ENCODE measurements at places on chromosomes 2 and 18.

GRCh38 chr2:9764153-9764778 is 79.0 kb upstream of the TAF1B start:
- DNase-seq: peak; percentile 58

- DNase-seq: no peak
Observed at GRCh38 chr18:10080372-10080771, 166.6 kb downstream of the VAPA start.

DNA sequence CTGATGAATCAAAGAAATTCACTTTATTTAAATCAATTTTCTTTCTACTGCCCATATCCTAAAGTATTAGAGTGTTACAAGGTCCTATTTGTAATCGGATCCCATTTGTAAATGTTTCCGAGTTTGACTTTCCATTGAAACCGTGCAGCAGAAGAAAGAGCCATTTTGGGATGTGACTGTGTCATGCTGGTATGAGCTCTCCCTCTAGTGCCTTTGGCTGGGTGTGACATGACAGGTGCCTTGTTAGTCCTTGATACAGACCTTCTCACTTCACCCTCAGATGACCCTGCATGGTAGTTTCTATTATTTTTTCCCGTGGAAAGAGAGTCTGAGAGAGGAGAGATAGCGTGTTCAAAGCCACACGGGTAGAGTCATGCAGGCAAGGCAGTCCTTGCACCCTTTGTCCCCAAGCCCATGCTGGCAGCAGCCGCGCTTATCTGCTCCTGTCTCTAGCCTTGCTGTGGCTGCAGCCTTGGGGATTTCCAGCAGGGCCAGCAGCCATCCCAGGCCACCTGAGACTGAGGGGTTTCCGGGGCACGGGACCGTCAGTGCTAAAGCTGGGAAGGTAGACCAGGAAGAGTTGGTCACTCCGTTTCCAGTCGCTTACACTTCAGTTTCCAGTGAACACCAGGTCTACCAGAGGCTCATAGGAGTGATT is 21.4 kb downstream of the CHMP1B start:
- peak; percentile 28 for DNase-seq

DNA sequence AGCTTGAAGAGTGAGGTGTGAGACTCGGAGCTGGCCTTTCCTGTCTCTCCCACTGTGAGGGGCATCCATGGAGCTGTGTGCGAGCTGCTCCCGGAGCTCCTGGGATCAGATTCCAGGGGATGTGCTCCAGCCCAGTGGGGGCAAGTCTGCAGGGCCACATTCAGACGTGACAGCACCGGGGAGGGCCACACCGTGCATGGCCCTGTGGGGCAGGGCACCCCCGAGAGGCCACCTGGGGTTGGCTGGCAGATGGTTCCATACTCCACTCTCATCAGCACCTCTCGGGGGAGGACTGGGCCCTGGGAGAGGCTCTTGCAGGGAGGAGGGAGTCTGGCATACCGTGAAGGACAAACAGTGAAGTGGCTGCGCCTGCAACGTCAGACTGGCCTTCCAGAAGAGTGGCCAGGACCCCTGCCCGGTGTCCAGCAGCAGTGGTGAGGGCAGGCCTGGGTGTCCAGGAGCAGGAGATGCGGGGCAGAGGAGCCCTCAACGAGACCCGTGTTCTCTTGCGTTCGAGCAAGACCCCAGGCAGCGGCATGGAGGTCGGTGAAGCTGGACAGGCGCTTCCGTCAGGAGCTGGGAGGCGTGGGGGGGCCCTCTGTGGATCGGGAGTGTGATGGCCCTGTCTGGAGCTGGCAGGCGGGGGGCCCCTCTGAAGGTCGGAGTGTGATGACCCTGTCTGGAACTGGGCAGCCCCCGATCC is 84.3 kb downstream of the ASB1 start:
- DNase-seq: no peak

DNA sequence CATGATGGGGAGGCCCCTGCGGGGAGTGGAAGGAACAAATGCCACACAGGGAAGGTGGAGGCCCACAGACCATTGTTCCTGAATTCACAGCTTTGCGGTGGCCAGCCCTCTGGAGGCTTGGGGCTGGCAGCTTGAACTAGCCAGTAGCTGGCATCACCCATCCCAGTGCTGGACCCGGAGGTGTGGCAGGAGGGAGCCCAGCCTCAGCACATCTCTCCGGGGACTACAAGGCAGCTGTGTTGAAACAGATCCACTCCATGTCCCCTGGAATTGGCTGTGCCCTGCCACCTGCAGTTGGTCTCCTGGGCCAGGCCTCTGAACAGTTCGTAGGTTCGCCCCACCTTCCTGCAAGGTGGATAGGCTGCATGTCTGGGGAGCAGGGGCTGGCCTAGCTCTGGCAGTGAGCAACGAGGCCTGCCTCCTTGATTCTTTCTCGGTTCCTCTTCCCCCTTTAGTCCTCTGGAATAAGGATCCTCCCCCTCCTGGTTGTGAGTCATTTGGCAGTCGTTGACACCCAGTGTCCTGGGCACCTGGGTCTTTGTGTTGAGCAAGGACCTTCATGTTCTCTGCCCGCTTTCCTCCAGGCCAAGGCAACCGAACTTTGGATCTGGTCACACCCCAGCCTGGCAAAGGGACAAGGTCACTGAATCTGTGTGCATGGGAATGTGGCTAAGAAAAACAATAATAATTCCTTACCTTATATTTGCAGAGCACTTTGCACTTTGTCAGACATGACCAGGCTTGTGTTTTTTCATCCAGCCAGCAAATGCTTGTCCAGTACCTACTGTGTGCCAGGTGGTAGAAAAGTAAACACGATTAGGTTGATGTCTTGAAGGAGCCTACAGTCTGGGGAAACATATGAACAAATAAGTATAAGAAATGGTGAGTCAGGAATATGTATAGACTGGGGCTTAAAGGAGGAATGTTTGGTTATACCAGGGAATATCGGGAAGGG is 55.0 kb upstream of the MCFD2 start:
- peak; percentile 84 for DNase-seq

DNA sequence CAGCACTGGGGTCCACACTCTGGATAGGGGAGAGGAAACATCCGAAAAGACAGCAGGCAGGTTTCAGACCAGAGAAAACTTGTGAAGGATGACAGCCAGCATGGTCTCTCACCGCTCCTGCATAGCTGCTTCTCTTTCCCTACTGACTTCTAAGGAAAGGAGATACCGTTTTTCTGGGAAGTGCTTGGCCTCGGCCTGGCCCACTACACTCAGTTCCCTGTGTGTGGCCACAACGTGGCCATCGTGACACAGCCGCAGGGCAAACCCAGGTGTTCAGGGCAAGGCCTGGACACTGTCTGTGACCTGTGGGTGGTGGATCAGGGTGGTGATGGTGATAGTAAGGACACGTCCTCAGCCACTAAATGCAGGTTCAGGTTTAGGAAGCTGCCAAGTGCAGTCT is 34.2 kb upstream of the ACAA2 start:
- no peak for DNase-seq

DNA sequence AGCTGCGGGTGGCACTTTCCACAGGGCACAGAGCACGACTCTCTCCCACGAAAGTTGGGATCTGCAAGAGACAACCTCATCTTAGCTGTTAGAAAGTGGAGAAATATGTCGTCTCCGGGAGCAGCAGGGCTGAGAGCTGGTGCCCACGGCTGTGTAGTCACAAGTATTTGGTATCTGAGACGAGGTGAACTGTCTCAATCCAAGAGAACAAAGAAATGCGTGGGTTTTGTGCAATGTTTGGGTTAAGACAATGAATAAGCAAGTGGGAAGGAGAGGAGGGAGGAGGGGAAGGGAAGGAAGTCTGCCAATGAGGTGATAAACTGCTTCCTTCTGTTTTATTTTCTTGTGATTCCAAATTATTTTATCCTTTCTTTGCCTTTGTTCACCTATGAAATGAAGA is 18.0 kb downstream of the DYTN start:
- DNase-seq: peak; percentile 27

- peak; percentile 99 for DNase-seq
Observed at GRCh38 chr2:28390241-28390745, 2.4 kb upstream of the FOSL2 start.

- no peak for DNase-seq
Observed at GRCh38 chr2:205646680-205647079, 35.6 kb upstream of the NRP2 start.

GRCh38 chr2:240179186-240179815 is 38.8 kb upstream of the OTOS start:
- DNase-seq: no peak

- no peak for DNase-seq
Observed at GRCh38 chr2:18284331-18284730, 276.1 kb downstream of the RDH14 start.

DNA sequence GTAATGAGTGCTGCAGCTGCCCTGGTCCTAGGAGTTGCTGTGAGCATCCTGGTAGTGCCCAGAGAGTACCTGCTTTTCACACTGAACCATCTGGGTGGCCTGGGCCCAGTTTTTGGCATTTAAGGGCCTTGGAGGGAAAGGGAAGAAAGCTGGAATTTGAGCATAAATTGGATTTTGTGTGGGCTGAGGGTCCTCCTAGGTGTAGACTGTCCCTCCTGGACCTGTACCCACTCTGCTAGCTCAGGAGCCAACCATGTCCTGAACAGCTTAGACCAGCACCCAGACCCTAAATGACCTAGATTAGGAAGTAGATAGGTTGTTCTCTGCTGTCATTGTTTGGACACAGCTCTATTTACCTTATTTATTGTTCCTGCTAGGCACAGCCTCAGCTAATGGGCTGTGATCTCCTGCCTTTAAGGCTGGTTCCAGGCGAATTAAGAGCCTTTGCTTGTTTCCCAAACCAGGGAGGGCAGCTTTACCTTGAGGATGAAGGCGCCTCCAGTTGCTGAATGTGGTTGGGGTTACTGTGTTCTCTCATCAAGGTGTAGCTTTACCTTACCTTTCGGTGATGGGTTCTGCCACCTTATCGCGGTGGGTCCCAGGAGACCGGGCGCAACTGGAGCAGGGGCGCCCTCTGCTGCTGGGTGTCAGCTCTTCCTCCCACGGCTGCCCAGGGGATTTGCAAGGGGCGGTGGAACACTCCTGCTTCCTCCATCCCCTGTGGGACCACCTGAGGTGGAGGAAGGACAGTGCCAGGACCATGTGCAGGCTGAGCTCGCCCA is 34.4 kb downstream of the ITGA6 start:
- DNase-seq: peak; percentile 62
